Umbilical cord (tissue), 2 donors: ENCODE measurements at places on chromosomes 7 and 10. TPM values are rescaled to one million over a fixed set of nuclear protein-coding genes. Genes with fewer than 3 reads are reported as not detected.

STOX1 gene
- 0.24 TPM for total RNA-seq

EBLN1 gene
- total RNA-seq, result 3.6 TPM

DNA sequence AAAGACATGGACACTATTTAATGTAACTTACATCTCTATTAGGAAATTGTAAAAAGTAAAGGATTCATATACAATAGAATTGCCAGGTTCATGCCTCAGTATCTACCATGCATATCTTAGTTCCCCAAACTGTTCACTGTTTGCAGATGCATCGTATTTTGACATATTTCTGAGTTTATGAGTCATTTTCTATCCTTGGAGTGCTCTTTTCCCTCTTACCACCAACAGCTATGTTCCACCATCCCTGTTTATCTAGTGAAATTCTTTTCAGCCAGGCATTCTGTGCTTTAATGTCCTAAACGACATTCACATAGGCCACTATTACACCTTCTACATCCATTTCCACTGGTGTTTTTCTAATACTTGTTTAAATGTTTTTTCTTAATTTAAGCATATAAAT lies 139.4 kb upstream of the HPS1 start:
- no peak for DNase-seq

- DNase-seq, result peak; percentile 53
Observed at GRCh38 chr10:72764151-72764550, 72.2 kb downstream of the MCU start.

- DNase-seq, result no peak
Observed at GRCh38 chr7:155428171-155428834, 29.6 kb upstream of the EN2 start.

- peak; percentile 86 for DNase-seq
Observed at GRCh38 chr10:60291344-60291930, 98.2 kb downstream of the ANK3 start.
